KG1 (cell line): ENCODE measurements at places on chromosomes 6 and 20.

DNA sequence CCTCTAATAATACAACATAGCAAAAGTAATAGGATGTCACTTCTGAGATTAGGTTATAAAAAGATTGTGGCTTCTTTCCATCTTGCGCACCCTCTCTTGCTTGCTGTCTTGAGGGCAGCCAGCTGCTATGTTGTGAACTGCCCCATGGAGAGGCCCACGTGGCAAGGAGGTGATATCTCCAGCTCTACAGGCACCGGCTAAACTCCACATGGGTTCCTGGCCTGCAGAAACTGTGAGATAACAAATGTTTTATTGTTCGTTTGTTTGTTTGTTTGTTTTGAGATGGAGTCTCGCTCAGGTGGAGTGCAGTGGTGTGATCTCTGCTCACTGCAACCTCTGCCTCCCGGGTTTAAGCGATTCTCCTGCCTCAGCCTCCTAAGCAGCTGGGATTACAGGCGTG lies 38.0 kb downstream of the CD40 start:
- DNase-seq = no peak

DNA sequence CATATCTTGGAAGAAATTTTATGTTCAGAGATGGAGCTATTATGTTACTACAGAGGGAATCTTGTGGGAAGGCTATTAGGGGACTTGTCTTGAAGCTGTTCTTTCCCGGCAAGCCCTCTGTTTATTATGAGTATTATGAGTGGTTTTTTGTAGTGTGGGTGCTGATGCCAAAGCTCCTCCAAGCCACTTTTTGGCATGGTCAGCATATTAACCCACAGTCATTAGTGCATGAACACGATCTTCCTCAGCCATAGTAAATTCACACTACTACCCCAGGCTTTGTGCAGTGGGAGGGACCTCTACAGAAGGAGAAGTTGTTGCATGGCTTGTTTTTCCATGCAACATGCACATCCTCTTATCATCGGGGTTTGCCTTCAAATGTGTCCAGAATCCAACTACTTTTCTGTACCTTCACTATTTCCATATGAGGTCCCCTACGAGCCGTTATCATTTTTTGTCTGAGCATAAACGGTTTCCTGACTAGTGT lies 6.5 kb upstream of the BMP6 start:
- no peak for DNase-seq

DNA sequence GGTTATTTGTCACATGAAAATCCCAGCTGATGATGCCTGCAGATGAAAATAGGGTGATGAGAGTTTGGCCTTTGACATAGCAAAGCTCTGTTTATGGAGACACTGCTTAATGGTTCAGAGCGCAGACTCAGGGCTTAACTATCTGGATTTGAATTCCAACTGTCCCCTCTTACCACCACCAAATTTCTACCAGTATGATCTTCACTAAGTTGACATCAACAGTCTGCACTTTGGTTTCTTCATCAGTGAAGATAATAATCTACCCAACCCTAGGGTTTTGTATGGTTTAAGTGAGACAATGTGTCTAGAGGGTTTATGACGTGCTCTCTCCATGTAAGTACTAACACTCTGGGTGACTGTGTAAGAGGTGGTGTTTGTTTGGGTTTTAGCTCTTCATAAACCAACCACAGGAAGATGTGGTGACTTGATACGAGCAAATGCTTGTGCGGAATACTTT lies 151.4 kb upstream of the TNFAIP3 start:
- DNase-seq = no peak

DNA sequence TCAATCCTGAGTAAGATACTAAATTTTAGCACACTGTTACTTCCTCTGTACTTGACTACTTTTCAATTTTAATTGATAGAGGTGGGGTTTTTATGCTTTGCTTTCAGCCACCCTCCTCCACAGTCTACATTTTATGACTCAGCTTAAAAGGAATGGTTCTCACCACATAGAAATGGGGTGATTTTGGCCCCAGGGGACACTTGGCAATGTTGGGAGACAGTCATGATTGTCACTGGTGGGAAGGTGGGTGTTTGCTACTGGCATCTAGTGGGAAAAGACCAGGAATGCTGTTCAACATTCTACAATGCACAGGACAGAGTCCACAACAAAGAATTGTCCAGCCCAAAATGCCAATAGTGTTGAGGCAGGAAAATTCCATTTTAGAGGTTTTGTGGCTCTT lies 71.3 kb downstream of the PCSK2 start:
- DNase-seq = no peak
